ENCODE measurements at places on chromosomes 3 and 15. TPM values are rescaled to one million over a fixed set of nuclear protein-coding genes. Genes with fewer than 3 reads are reported as not detected.

Gene ADAMTSL3
- not detected for total RNA-seq

Gene C3orf80
- total RNA-seq, result not detected

Gene SKOR1
- 0.18 TPM for total RNA-seq

Gene GNAT1
- total RNA-seq, result not detected

Gene LRTM1
- not detected for total RNA-seq

Gene PLA1A
- total RNA-seq, result not detected

Gene SLCO2A1
- not detected for total RNA-seq

Gene ANKUB1
- not detected for total RNA-seq

Gene POPDC2
- 0.16 TPM for total RNA-seq

Gene SEMA3G
- 0.31 TPM for total RNA-seq

Gene RAB43
- total RNA-seq, result 37.3 TPM

Gene CHRM5
- total RNA-seq, result not detected

Gene CX3CR1
- not detected for total RNA-seq

Gene ACSBG1
- total RNA-seq, result 3.6 TPM

Gene ISL2
- total RNA-seq, result 3.4 TPM

Measured in HT-29 (cell line).